ENCODE measurements at places on chromosomes 2 and 18. TPM values are rescaled to one million over a fixed set of nuclear protein-coding genes. Genes with fewer than 3 reads are reported as not detected.

Gene FAP
- total RNA-seq = 15.5 TPM

Gene EPHA4
- total RNA-seq = 6.8 TPM

Gene PRKD3
- total RNA-seq = 41.0 TPM

Gene LRP2
- total RNA-seq = not detected

Gene GLI2
- 15.1 TPM for total RNA-seq

Gene CDKL4
- total RNA-seq = 0.32 TPM

Gene APOB
- not detected for total RNA-seq

Gene DSC2
- 1.7 TPM for total RNA-seq

Gene GRHL1
- total RNA-seq = 0.65 TPM

Gene TBR1
- under 0.01 TPM for total RNA-seq

Gene MDH1B
- total RNA-seq = 1.3 TPM

Gene EMX1
- not detected for total RNA-seq

Gene ABCG8
- total RNA-seq = not detected

Gene NTSR2
- not detected for total RNA-seq

Gene IL1B
- 69.0 TPM for total RNA-seq

Gene ALPP
- not detected for total RNA-seq

Gene NUP35
- total RNA-seq = 4.6 TPM

Gene PDE1A
- 15.3 TPM for total RNA-seq

Gene MYO7B
- total RNA-seq = 0.24 TPM

Gene SPR
- 12.8 TPM for total RNA-seq

Gene MAP3K19
- total RNA-seq = not detected

Gene GREB1L
- total RNA-seq = under 0.01 TPM

Gene ESPNL
- total RNA-seq = 2.9 TPM

Gene SCTR
- not detected for total RNA-seq

Gene AOX1
- total RNA-seq = 23.7 TPM

Gene MTX2
- total RNA-seq = 29.1 TPM

Gene KLF7
- 12.9 TPM for total RNA-seq

Gene REG1B
- total RNA-seq = not detected

Gene STPG4
- not detected for total RNA-seq

Gene CIB4
- total RNA-seq = not detected

Gene RGPD8
- total RNA-seq = 0.56 TPM

Gene COX7A2L
- 191 TPM for total RNA-seq

Gene CD207
- total RNA-seq = not detected

Gene SCYGR4
- not detected for total RNA-seq

Gene SERPINB13
- total RNA-seq = not detected

Gene REEP1
- total RNA-seq = 0.40 TPM

Gene STAMBP
- total RNA-seq = 32.3 TPM

Gene PSTPIP2
- total RNA-seq = 3.3 TPM

Measured in epithelial cell of alveolus of lung (primary cell).